Stimulated activated CD8-positive, alpha-beta memory T cell treated with anti-CD3 and anti-CD28 coated beads, Interleukin-4, amount 100 ng/mL, for 1 hour (primary cell): ENCODE measurements at places on chromosomes 6 and 20.

- DNase-seq = no peak
Measured at GRCh38 chr6:154991207-154991606, 3.9 kb upstream of the TIAM2 start.

DNA sequence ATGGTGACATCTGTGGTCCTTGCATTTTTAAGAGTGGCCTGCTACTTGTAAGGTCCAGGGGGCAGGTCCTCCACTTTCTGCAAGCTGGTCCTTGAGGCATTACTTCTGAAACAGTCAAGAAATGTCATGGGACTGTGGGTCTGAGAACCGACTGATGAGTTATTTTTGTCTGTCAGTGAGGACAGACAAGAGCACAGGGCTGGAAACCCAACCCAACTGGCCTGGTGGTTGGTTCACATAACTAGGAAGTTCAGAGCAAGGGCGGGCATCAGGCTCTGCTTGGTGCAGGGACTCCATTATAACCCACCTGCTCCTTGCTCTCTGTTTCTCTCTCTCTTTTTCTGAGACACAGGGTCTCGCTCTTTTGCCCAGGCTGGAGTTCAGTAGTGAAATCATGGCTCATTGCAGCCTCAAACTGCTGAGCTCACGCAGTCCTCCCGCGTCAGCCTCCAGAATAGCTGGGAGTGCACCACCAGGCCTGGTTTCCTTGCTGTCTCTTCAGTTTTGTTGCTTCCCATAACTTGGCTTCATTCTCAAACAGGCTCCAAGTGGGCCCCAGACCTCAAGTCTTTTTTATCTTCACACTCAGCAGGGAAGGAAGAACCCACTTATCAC, 9.2 kb downstream of the CST3 start:
- no peak for DNase-seq

DNA sequence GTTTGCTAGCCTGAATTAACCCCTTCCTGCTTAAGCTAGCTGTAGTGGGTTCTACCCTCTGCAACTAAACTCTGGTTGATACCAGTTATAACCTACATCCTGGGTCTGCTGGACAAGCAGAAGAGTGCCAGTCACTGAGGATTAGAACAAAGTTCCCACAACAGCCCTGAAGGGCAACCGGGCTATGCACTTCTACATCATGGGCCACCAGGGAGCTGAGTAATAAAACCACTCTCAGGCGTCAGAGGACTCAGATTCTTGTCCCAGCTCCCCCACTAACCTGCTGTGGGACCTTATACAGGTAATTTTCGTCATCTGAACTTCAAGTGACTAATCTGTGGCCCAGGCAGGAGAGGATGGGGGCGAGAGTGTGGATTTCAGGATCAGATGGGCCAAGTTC, 56.8 kb downstream of the EYA2 start:
- no peak for DNase-seq

GRCh38 chr6:140078561-140079125, 704.2 kb upstream of the CITED2 start:
- no peak for DNase-seq

- no peak for DNase-seq
Measured at GRCh38 chr6:162053084-162053483, 674.5 kb downstream of the PRKN start.

DNA sequence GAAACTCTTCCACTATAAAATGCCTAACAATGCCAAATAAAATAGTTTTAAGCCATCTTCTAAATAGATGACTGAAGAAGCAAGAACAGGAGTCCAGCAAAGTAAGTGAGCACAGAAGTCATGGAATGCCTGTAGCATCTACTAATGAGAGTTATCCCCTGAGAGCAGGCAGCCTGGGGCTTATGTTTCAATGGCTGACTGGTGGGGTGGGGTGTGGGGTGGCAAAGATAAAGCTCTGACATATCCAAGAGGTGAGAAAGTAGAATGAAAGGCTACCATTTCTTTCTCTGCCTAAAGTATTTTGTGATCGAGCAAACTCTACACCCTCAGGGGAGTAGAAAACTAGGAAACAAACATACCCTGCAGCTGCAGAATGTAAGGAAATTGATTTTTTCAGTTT, 348.8 kb downstream of the TFAP2B start:
- no peak for DNase-seq

DNA sequence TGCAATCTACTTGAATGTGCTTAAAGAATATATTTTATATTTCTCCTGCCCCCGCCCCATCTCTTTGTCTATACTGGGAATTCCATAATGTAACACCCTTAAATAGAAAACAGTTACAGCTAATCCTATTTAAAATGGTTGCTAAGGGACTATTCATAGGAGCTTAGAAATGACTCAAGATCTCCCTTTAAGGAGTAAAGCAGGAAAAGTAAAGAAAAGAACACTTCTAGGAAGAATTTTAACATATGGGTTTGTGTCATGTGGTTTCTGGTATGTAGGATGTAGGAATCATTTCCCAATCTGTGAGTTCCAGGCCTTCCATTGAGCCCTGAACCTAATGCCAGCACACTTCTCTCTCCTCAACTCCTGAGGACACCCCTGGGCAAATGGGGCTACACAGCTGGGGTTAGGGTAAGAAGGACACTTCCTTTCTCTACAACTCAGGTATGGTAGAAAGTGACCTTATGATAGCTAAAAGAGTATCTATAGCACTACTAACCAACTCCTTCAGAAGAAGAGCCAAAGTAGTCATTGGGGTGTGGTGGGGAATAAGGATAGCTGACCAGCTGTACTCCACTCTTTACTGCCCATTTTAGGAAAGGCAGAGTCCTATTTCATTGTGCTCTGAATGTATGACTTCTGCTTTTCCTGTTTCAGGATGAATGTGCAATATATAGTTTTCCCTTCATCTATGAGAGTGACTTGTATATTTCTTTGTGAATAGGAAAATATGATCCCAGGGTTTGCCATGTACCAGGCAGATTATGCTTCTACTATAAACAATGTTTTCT, 27.3 kb downstream of the RIMS1 start:
- DNase-seq = no peak

DNA sequence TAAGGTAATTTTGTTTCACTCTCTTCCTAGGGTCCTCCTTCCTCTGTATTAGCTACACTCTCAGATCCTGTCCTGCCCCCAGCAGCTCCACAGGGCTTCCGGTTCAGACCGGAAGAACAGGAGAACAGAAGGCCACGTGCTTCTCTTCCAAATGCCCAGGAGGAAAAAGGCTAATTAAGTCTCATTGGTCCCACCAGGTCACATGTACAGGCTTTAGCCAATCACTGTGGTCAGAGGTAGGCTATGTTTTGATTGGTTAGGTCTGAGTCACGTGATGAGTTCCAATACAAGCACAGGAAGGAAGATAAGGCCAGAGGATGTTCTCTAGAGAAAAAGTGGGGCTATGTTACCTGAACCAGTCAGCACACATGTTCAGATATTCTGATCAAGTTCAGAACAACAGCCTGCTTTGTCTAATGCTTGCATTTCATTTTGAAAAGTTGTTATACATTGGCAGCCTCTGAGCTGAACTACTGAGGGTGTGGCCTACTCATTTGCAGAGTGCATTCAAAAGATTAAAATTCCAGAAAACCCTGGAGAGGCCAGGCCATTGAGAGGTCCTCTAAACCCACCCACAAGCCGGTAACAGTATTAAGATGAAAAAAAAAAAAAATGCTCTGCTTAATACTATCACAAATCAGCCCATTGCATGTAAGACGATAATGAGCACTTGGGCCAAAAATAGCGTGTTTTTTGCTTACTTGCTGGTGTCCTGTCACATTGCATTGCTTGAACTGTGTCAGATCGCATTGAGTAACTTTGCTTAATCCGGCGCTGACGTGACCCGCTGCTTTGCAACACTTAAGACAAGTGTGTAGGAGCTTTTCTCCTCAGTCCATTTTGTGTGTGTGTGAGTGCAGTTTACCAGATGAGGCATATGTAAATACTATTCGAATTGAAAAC, 170.3 kb downstream of the TSHZ2 start:
- no peak for DNase-seq

DNA sequence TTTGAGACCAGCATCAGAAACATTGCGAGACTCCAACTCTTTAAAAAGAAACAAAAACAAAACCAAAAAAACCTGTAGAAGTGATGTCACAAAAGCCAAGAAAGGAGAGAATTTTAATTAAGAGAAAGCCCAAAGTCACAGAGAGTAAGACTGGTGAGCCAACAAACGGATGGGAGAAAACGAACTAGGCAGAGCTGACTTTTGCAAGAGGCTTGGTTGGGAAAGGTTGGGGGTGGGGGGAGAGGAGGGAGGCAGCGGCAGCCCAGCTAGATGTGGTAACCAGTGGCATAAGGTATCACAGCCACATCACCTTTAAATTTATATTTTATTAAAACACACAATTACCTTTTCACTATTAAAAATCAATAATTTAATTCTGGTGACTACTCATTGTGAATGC, 23.5 kb downstream of the NOL7 start:
- no peak for DNase-seq

DNA sequence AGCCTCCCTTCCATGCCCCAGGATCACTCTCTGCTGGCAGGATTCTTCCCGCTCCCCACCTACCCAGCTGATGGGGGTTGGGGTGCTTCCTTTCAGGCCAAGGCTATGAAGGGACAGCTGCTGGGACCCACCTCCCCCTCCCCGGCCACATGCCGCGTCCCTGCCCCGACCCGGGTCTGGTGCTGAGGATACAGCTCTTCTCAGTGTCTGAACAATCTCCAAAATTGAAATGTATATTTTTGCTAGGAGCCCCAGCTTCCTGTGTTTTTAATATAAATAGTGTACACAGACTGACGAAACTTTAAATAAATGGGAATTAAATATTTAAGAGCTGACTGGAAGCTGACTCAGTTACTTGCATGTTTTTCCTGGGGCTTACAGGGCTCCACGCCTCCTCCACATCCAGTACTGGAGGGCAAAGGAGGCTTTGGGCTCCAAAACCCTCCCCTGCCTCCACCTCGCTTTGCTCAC, 24.3 kb upstream of the FANCE start:
- DNase-seq = no peak

DNA sequence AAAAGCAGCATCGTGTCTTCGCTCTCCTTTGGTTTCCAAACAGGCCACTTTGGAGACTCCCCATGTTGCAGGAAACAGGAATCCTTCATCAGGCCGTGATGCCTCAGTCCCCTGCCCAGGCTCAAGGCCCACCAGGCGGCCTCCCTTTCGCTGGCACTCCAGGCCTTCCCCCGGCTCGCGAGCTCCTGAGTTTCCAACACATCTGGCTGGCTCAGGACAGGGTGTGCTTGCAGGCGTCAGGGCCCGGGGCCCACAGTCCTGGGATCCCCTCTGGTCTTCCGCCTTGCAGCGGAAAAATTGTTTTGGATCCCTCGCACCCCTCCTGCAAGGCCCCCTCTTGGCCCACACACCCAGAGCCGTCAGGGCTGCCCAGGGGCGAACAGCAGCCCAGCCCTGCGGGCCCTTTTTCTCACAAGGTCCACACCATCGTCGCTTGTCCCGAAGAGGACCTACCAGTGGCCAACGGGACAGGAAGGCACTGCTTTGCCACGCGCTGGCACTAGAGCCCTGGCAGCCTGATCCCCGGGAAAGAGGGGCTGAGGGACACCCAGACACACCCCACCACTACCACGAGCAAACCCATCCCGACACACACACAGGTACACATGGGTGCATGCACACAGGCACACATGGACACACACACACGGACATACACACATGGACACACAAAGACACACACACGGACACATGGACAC, 1930.9 kb upstream of the DEFB115 start:
- DNase-seq = no peak

DNA sequence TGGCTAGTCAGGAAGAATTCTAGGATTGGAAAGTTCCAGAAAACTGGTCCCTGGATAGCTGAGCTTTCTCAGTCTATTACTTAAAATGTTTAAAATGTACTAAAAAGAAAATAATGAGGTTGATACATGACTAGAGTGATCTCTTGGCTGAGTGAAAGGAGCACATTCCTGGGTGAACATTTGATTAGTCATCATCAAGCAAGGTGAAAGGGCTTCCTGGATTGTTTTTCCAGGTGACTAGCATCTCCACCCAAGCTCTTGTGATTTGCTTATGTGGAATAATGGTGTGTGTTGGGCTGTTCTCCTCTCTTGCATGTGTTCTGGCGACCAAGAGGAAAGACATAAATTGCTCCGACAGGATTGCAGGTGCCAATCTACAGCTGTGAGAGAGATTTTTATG, 42.9 kb downstream of the PKIB start:
- DNase-seq = no peak

DNA sequence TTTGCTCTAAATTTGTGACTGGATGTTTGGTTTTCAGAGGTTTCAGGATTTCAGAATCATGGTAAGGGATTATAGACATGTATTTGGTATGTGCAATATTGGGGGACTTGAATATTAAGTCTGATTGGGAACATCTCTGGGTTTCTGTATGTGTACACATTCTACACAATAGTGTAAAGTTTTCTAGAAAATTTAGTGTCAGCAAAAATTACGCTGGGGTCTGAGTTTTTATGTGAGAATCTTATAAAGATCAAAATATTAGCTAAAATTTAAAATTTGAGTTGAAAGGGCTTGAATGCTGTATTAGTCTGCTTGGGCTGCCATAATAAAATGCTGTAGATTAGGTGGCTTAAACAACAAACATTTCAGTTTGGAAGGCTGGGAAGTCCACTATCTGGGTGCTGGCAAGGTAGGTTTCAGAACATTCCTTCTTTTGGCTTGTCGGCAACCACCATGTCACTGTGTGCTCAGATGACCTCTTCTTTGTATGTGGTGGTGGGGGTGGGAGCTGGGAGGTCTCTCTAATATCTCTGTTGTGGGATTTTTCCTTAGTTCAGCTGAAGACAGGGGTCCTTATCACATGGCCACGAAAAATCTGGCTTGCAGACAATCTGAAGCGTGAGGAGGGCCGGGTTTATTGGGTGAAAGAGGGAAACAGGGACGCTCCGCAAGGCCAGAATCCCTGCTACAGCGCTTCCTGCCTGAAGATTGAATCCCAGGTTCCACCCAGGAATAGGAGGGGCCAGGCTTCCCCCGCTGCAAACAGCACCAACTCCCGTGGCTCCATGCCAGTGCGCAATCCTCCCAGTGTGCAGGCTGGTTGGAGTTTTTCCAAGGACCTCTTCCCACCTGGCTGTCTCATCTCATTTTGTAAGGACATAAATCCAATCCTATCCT, 299.7 kb downstream of the PLCB1 start:
- no peak for DNase-seq

DNA sequence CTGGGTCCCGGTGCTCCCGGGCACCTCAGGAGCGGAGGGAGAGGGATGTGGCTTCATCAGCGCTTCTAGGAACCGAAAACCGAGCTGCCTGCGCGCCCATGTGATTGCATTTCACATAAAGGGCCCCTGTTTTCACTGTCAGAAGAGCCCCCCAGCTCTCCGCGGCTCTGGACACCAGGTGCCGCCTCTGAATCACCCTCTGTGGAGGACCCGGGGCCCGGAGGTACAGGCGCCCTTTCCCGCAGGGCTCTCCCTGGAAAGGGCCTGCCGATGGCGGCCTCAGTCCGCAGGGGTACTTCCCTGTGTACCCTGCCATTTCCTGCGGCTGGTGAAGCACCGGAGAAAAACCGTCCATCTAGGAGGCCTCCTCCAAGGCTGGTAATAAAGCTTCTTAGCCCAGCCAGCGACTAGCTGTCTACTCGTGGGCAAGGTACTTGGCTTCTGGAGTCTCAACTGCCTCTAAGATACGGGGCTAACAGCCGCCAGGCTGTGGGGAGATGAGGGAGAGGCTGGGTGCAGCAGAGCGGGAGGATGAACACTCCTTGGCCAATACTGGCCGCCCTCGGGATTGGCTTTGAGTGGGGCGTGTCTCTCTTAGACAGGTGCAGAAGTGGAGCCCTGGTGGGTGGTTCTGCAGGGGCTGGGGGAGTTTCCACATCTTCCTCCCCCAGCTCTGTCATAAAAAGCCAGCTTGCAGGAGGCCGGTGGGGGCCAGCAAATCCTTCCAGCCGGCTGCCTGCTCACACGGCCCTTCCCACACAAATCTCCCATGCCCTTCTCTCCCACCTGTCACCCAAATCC, 1.6 kb downstream of the PPP1R16B start:
- DNase-seq = no peak
